ENCODE measurements at places on chromosomes 1 and 21. TPM values are rescaled to one million over a fixed set of nuclear protein-coding genes. Genes with fewer than 3 reads are reported as not detected.

Gene DNM3
- 0.46 TPM for total RNA-seq

Gene AVPR1B
- not detected for total RNA-seq

Gene SCAMP3
- total RNA-seq = 200 TPM

Gene RPE65
- total RNA-seq = not detected

Gene AKR7A2
- 86.6 TPM for total RNA-seq

Gene ZNF695
- 14.7 TPM for total RNA-seq

Gene ZNF326
- 19.7 TPM for total RNA-seq

Gene MAP3K21
- 3.1 TPM for total RNA-seq

Gene ALPL
- total RNA-seq = 0.82 TPM

Gene OR10J1
- total RNA-seq = not detected

Gene CELF3
- not detected for total RNA-seq

DNA sequence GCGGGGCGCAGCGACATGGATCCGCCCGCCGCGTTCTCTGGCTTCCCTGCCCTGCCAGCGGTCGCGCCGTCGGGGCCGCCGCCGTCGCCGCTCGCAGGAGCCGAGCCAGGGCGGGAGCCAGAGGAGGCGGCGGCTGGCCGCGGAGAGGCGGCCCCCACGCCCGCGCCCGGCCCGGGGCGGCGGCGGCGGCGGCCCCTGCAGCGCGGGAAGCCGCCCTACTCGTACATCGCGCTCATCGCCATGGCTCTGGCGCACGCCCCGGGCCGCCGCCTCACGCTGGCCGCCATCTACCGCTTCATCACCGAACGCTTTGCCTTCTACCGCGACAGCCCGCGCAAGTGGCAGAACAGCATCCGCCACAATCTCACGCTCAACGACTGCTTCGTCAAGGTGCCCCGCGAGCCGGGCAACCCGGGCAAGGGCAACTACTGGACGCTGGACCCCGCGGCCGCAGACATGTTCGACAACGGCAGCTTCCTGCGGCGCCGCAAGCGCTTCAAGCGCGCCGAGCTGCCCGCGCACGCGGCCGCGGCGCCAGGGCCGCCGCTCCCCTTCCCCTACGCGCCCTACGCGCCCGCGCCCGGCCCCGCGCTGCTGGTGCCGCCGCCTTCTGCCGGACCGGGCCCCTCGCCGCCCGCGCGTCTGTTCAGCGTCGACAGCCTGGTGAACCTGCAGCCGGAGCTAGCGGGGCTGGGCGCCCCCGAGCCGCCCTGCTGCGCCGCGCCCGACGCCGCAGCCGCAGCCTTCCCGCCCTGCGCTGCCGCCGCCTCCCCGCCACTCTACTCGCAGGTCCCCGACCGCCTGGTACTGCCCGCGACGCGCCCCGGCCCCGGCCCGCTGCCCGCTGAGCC, 459 bp downstream of the FOXE3 start:
- DNase-seq = no peak

GRCh38 chr1:153543736-153544135, 1.9 kb downstream of the S100A4 start:
- no peak for DNase-seq

DNA sequence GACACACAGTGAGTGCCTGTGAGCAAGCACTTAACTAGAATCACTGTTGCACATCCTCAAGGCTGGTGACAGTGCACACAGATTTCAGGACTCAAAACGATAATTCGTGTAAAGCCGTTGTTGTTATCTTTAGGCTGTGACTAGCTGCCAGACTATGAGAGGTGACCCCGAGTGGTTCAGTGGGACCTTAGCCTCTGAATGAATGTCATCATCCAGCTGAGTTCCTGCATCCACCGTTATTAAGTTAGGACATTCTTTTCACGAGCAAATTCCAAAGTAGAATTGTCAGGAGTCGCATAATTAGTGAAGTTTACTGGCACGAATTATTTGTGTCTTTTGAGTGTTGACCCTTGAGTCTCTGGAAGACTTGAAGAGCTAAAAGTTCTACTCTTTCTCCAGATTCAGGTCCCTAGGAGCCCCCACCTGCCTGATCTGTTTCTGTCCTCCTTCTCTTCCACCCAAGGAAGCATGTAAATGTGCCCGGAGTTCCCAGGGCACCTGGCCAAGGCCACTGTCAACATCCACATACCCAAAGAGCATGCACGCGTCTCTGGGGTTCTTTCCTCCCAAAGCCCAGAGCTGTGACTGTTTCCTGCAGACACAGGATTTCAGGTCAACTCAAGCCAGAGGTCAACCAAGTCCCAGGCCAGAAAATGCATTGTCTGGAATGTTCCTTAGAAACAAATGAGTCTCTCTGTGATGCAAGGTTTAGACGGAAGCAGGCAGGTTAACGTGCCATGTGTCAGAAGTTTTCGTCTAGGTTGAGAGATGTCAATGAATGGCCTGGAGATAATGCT, 207.2 kb downstream of the TOMM20 start:
- DNase-seq = no peak

- no peak for DNase-seq
Measured at GRCh38 chr21:15713412-15713811, 16.4 kb upstream of the USP25 start.

- DNase-seq = no peak
Measured at GRCh38 chr21:21165063-21165645, 166.9 kb downstream of the NCAM2 start.

- no peak for DNase-seq
Measured at GRCh38 chr1:162663589-162664106, 31.4 kb downstream of the DDR2 start.

GRCh38 chr1:56934430-56935060, 31.3 kb downstream of the C8B start:
- no peak for DNase-seq

GRCh38 chr1:36390411-36390810, 4.7 kb upstream of the STK40 start:
- no peak for DNase-seq

DNA sequence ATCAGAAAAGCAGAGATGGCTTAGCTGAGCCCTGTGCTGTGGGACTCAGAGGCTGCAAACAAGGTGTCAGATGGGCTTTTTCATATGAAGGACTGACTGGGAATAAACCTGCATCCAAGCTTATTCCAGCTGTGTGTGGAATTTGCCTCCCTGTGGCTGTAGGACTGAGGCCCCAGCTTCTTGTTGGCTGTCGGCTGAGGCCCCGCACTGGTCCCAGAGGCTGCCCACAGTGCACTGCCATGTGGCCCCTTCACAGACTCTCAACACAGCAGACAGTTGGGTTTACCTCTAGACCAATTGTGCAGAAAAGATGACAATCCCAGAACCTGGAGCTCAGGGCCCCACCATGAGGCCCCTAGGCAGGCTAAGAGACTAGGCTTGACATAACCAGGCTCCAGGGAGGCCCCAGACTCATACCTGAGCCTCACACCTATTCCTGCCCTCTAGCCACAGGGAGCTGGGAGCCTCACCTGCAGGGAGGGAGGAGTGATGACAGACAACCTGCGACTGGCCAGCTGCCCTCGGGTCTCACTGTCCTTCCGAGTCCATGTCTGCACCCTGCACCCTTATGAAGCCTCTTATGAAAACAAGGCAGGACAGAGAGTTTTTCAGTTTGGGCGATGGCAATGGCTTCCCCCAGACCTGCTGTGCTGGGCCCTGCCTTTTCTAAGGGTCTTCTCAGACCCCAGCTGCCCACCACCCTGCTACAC, 615.5 kb downstream of the NPHP4 start:
- no peak for DNase-seq

- DNase-seq = no peak
Measured at GRCh38 chr21:29749957-29750356, 189.8 kb downstream of the GRIK1 start.

DNA sequence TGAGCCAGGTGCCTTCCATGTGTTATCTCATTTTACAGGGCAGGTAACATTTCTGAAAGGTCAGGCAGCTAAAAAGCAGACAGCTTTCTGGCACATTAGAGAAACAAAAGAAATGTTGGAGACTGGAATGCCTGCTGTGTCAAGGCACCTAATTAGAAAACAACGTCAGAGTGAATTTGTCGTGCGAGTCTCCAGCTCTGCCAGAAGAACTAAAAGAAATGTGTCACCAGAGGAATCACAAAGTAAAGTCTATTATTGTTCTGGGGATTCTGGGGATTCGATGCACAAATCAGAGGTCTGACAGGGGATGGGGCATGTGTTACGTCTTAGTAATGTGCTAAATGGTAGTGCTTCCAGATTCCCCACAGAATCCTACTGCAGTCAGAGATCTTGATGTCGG, 89.3 kb downstream of the EDEM3 start:
- no peak for DNase-seq

DNA sequence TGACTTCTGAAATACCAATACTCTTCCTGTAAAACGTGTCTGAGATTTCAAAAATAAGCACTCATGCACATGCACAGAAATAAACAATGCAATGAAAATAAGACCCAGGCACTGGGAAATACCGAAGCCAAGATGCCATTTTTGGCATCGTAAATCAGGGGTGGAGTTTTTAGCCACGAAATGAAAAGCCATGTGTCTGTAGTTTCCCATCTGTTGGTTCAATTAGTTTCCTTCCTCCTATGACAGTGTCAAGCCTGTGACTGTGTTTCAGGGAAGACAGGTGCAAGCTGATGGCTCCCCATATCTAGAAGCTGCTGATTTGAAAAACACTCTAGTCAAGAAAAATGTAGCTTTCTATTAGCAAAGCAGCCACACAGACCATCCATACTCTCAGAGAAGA, 480.4 kb upstream of the CAMK1G start:
- no peak for DNase-seq

DNA sequence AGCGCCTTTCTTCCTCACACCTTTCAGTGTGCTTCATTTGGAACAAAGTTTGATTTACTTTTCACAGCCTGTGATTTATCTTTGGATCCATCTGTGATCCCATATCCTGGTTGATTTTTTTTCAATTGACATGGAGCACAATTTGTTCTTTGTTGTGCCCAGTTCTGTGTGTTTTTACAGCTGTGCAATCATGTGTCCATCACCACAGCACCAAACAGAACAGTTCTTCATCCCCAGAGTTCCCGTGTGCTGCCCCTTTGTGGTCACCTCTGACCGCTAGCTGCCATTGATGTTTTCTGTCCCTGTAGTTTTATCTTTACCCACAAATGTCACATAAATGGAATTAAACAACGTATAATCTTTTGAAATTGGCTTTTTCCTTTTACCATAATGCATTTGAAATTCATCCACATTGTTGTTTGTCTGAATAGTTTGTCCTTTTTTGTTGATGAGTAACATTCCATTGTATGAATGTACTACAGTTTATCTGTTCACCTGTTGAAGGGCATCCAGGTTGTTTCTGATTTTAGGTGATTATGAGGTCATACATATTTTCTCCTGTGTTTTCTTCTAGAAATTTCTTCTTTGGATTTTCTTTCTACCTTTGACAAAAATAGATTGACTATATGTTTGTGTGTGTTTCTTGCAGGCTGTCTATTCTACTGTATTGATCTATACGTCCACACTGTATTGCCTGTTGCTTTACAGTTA, 17.4 kb downstream of the MIGA1 start:
- DNase-seq = no peak

GRCh38 chr1:230542054-230542453, 100.2 kb upstream of the COG2 start:
- DNase-seq = no peak

DNA sequence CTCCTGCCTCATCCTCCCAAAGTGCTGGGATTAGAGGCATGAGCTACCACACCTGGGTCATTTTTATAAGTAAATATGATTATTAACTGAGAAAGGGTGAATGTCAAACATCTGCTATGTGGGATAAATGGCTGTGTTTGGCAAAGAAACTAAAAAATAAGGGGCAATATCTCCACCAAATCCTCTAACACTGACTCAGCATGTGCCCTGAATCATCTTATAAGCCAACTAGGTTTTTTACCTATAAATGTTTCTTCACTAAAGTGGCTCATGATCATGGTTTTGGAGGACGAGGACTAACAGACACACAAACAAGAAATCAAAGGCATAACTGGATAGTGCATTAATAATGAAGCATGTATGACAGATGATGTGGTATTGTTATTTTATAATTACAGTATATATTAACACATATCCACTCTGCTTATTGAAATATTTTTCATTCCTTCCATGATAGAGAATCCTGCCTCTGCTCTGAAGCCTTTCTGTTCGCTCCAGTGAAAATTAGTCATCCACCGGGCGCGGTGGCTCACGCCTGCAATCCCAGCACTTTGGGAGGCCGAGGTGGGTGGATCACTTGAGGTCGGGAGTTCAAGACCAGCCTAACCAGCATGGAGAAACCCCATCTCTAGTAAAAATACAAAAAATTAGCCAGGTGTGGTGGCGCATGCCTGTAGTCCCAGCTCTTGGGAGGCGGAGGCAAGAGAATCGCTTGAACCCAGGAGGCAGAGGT, 11.7 kb upstream of the ARHGAP29 start:
- DNase-seq = no peak

DNA sequence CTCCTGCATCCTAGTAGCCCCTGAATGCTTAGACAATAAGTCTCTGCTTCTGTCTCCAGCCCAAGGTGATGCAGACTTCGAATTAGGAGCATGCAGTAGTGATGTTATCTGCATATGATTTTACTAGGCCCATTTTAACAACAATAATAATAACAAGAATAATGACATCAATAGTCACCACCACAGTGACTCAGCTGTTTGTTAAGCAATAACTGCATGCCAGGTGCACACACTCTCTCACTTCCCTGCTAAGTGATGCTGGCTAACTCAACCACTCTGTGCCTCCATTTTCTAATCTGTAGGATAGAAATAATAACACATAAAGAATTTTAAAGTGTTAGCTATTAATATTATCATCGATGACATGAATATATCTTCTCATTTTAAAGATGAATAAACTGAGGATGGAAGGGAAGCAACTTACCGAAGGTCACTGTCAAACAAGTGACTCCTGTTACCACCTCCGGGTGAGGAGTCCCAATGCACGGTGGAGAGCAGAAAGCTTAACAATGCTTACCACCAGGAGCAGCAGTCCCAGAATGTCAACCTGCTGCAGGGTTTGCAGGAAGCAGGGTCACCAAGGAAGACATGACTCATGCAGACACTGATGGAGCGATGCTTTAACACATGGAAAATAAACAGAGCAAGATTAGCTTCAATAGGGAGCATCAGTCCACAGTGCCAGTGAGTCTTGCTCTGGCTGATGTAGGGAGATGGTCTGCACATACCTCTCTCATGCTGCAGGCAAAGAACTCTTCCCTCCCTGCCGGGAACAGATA, 290.2 kb downstream of the SPATA17 start:
- no peak for DNase-seq

DNA sequence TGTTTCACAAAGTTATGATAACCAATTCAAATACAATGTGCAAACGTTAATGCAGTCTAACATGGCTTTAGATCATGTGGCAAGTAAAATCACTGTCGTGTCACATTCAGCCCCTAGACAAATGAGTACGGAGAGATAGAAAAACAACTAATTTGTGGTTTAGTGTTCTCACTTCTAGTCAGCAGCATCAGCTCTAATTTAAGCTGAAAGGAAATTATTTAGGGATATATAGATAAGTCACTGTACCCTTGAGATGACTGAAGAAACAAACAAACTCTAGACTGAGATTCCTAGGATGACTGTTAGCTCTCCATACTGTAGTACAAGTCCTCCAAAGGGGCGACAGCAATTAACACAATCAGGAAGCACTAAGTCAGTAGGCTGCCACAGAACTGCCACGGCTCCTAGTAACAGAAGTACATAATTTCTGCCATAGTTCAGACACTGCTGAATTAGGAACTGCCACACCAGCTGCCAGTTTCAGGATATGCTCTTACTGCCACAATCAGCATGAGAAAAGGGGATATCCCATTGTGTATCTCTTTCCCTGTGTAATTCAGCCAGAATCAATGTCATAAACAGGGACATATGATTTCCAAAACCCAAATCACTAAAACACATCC, 150.4 kb upstream of the NEGR1 start:
- no peak for DNase-seq
